ENCODE measurements at places on chromosomes 12 and 14. TPM values are rescaled to one million over a fixed set of nuclear protein-coding genes. Genes with fewer than 3 reads are reported as not detected.

OR6C2 gene
- not detected for total RNA-seq

KRT74 gene
- not detected for total RNA-seq

KRT77 gene
- not detected for total RNA-seq

CACNA1C gene
- total RNA-seq: not detected

PFKM gene
- 23.9 TPM for total RNA-seq

HHIPL1 gene
- total RNA-seq: 4.9 TPM

CCDC88C gene
- total RNA-seq: 16.4 TPM

TMEM229B gene
- 0.14 TPM for total RNA-seq

WNT5B gene
- total RNA-seq: 6.6 TPM

TAS2R42 gene
- total RNA-seq: not detected

C12orf50 gene
- not detected for total RNA-seq

LHX5 gene
- not detected for total RNA-seq

ANO4 gene
- total RNA-seq: 0.86 TPM

CLSTN3 gene
- total RNA-seq: 57.5 TPM

GZMH gene
- not detected for total RNA-seq
